ENCODE measurements at places on chromosomes 7 and 10. TPM values are rescaled to one million over a fixed set of nuclear protein-coding genes. Genes with fewer than 3 reads are reported as not detected.

CYP3A7 gene
- not detected for polyA plus RNA-seq

MOGAT3 gene
- polyA plus RNA-seq: not detected

RSPH10B gene
- polyA plus RNA-seq: 0.22 TPM

NUDT5 gene
- 77.6 TPM for polyA plus RNA-seq

GIMAP8 gene
- not detected for polyA plus RNA-seq

ZSCAN25 gene
- 0.45 TPM for polyA plus RNA-seq

EPO gene
- polyA plus RNA-seq: not detected

SLC16A9 gene
- 1.8 TPM for polyA plus RNA-seq

CPA2 gene
- polyA plus RNA-seq: not detected

LRRD1 gene
- not detected for polyA plus RNA-seq
